ENCODE measurements at places on chromosomes 11 and 22. TPM values are rescaled to one million over a fixed set of nuclear protein-coding genes. Genes with fewer than 3 reads are reported as not detected.
A peak's percentile ranks its signal among the peaks of the same experiment; 100 is the strongest.

GRCh38 chr11:3849297-3849874 is 6.1 kb upstream of the STIM1 start:
- no peak for DNase-seq

- DNase-seq: no peak
Measured at GRCh38 chr11:92330114-92330513, 105.5 kb downstream of the FAT3 start.

DNA sequence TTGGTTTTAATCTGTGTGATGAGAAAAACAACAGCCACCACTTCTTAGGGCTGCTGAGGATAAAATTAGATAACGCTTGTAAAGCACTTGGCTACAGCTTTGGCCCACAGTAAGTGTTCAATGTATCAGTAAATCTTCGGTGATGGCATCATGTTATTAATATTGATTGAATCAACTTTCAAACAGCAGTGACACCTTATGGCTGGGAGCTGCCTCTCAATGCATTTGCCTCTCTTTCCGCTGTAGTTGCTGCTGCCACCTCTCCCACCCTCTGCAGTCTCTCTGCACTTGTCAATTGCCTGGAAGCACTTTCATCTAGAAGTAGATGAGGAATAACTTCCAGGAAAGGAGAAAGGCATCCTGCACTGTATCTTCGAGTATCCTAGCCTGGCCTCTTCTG is 491.1 kb downstream of the OPCML start:
- DNase-seq: no peak

DNA sequence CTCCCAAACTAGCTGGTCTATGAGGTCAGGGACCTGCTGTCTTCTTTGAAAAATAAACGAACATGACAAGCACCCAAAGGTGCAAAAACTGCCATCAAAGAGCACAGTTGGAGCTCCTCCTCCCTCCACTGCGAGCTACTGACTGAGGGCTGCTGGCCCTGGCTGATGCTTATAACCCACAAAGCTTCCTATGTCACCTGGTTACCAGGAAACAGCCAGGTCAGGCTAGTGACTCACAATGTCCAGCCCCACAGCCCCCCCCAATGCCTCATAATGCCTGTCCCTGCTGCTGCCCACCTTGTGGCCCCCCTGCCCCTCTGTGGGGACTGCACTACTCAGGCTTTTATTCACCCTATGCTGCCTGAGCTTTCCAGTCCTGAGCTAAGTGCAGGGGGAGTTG is at the start of gene DRICH1:
Gene DRICH1, minus strand, starts transcription at position 144 of the 400 bp plus-strand sequence. CDS start 298 bp downstream, outside the sequence.
- peak; percentile 6 for DNase-seq

C11orf91 gene
- 1.4 TPM for total RNA-seq

DTX4 gene
- total RNA-seq: 1.5 TPM

ART5 gene
- total RNA-seq: 1.4 TPM

- no peak for DNase-seq
Measured at GRCh38 chr11:23903044-23903704, 593.7 kb upstream of the LUZP2 start.

GRCh38 chr11:112882494-112883381 is 78.5 kb upstream of the NCAM1 start:
- no peak for DNase-seq

ESAM gene
- 50.2 TPM for total RNA-seq

NAA40 gene
- total RNA-seq: 19.2 TPM

DNA sequence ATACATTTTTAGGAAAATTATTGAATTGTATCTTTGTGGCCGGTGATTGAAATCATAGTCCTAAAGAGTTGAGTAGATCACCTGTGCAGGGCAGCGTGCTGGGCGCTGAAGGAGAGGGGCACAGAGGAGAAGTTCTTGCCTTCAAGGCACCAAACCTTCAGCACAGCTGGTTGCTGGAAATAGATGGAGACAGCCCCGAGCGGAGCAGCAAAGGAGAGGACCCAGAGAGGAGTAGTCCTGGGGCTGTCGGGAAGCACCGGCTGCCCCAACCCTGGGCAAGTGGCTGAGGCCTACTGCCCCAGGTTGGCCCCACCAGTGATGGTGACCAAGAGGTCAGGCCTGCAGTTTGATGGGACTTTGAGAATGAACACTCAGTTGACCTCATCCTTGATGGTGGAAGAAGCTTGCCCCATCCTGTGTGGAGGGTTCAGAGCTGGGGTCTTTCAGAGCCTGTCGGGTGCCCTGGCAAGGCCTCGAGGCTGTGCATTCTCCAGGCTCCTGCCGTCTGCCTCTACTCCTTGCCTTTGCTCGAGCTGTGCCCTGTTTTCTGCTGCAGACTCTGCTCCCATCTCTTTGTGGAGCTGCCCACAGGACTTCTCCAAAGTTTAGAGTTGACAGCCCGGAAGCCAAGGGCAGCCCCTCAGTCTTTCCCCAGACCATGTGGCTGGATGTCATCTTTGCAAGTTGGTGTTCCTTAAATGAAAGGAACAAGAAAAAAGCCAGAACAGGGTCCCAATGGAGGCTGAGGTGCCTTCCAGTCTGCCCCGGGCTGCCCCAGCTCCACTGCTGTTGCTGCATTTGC is 285.1 kb downstream of the TBC1D22A start:
- DNase-seq: no peak

VSIG2 gene
- 1.2 TPM for total RNA-seq

GRCh38 chr22:30596886-30597285 is 5.2 kb upstream of the PES1 start:
- no peak for DNase-seq

DNA sequence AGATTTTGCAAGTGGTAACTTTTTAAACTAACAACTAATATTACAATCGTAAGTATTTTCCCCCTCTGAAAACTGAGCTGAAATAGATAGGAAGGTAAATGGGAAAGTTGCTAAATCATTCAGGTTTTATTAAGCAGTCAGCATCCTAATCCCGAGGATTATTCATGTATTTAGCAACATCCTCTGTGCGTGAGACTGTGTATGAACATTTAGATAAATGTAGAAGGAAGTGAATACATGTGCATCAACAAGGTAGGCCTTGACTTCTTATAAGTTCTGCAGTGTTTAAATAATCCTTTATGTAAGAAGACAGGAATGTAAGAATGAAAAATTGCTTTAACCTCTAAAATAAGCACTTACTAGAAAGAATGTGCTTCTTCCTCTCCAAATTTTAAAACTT is 745.9 kb upstream of the TENM4 start:
- no peak for DNase-seq

DNA sequence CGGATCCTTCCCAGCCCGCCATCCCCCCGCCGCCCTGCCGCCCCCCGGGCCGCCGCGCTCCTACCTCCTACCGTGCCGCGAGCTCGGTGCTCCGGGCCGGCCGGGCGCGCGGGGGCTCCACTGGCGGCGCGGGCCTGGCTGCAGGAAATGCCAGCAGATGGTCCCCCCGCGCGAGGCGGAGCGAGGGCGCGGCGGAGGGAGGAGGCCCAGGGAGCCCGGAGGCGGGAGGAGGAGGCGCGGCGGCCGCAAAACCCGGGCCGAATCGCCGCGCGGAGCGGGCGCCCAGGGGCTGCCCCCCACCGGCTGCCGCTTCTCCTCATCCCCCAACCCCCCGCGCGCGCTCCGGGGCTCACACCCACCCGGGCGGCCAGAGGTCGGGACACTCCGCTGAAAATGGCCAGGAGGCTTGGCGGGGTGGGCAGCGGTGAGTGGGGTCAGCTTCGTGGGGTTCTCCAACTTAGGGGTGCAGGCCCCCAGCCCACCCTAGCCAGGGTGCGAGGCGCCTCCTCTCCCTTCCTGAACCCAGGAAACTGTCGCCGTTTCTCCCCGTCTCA is at the start of gene OSBPL5:
Gene OSBPL5, minus strand, starts transcription at position 159 of the 554 bp plus-strand sequence. CDS start 36,162 bp downstream, outside the sequence.
- DNase-seq: peak; percentile 89

SLC22A8 gene
- total RNA-seq: not detected

CTTN gene
- total RNA-seq: 171 TPM

DNA sequence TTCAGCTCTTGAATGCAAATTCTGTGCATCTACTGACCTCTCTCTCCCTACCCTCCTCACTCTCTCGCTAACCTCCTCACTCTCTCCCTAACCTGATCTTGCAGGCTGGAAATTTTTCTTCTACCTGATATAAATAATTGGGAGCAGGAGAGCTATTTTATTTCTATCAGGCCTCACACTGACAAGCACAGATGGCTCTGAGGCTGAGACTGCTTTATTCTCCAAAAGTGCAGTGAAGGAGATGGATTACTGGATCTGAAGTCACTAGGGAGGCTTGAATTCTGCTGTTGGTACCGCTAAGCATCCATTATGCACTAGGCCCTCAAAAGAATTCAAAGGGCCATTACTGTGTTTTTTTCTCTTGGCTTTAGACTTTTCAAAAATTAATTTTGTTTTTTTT is 19.4 kb upstream of the LDHA start:
- DNase-seq: no peak

SLC37A2 gene
- 1.2 TPM for total RNA-seq

DNA sequence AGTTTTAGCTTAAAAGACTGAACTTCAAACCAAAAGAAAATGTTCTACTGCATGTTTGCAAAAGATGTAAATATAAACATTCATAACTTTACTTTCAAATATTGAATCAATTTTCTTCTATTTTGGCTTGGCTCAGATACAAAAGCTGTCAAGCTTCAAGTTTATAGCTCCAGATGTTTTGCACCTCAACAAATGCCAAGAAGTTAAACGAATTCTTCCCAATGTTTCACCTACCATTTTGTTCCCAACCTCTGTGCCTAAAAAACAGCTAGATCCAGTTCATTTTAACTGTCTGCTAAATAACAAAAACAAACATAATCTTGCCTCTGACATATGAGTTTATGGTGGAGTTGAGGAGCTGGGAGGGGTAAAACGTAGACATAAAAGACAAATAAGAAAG is 76.5 kb downstream of the RAB30 start:
- no peak for DNase-seq

DNA sequence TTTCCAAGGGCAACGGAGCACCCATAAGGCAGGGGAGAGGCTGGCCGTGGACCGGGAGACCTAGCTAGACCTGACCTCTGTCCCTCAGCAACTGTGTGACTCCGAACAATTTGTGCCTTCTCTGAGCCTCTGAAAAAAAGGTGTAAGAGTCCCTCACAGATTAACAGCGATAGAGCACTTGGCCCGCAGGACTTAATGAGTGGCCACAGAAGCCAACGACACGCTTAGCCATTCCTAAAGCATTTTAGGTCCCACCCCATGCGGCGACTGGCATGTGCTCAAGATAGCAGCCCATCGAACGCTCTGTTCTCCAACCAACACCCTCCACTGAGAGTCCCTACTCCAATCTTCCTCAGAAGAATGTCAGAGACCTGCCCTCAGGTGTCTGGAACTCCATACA is 1.5 kb downstream of the SULT4A1 start:
- DNase-seq: peak; percentile 22

CCDC73 gene
- total RNA-seq: not detected

MOGAT2 gene
- not detected for total RNA-seq

- no peak for DNase-seq
Measured at GRCh38 chr11:122692444-122692843, 36.9 kb downstream of the UBASH3B start.

GRCh38 chr11:84144531-84144930 is 858.4 kb upstream of the CCDC90B start:
- no peak for DNase-seq

DNA sequence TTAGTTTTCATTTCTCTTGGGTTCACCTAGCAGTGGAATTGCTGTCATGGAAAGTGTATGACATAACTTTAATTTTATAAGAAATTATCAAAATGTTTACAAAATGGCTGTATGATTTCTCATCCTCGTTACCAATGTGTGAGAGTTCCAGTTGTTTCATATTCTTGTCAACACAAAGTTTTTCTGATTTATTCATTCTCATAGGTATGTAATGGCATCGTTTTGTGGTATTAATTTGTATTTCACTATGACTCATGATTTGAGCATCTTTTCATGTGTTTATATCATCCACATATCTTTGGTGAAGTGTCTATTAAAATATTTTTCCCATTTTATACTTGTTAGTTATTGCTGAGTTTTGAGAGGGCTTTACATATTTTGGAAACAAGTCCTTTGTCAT is 5.5 kb downstream of the FAM111B start:
- DNase-seq: no peak

UBTFL1 gene
- not detected for total RNA-seq

GRCh38 chr11:86579406-86579731 is 93.0 kb downstream of the ME3 start:
- DNase-seq: no peak

GRCh38 chr22:48083502-48083901 is 1321.1 kb downstream of the TBC1D22A start:
- DNase-seq: no peak

DNA sequence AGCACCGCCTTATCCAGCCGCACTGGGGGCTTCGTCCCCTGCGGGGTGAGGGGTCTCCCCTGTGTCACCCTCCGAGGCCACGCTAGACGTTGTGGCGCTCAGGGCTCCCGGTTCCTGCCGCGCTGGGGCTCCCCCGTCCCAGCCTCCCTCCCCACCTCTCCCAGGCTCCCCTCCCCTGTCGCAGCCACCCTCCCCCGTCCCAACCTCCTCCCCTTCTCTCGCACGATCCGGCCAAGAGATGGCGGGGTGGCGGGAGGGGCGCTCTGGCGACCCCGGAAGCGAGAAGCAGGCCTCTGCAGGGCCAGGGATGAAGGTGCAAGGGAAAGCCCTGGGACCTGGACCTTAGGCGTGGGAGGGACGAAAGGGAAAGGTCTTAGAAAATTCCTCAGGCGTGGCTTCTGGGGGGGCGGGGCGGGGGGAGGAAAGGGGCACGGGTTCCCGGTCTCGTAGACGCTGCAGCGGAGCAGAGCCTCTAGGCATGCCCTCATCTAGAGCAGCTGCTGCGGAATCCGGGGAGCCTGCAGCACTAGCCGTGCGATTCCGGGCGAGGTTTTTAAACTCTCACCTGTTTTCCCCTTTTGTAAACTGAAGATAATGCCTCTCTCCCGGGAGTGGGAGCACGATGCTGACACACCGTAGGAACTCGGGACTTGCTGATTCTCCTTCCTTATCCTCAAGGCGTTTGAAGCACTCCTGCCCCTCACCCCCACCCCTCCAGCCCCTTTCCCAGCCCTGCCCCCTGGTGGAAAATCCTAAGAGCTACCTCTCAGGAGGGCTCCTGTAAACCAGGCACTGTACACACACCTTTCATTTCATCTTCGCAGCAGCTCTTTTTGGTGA is 14.4 kb downstream of the KCNJ5 start:
- DNase-seq: no peak

- DNase-seq: no peak
Measured at GRCh38 chr11:6022956-6023355, 7.6 kb downstream of the OR56A1 start.

DNA sequence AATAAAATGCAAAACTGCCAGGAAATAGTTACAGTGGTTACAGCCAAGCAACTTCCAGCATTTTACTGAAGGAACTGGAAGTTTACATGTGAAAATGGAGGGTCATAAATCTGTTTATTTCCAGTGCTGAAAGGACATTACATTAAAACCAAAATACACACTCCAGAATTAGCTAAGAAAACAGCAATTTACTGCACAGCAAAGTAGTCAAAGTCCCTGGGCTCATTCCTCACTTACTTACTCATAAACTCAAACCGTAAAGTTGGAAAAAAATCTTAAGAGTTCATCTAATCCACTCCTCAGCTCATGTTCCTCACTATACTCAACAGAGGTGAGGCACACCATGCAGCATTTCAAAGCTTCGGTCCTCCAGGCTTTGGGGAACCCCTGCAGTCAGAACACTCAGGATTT is 17.4 kb downstream of the CTSC start:
- no peak for DNase-seq
